ENCODE measurements at places on chromosomes 6 and 20.

- DNase-seq, result no peak
Measured at GRCh38 chr6:11586536-11586935, 49.0 kb downstream of the TMEM170B start.

GRCh38 chr6:50849796-50850180 is 31.1 kb downstream of the TFAP2B start:
- no peak for DNase-seq

- DNase-seq, result no peak
Measured at GRCh38 chr20:37375227-37375626, 29.3 kb downstream of the SRC start.

GRCh38 chr20:57469418-57470211 is 55.3 kb downstream of the CTCFL start:
- no peak for DNase-seq

GRCh38 chr6:41045664-41046063 is 3.4 kb downstream of the TSPO2 start:
- no peak for DNase-seq

DNA sequence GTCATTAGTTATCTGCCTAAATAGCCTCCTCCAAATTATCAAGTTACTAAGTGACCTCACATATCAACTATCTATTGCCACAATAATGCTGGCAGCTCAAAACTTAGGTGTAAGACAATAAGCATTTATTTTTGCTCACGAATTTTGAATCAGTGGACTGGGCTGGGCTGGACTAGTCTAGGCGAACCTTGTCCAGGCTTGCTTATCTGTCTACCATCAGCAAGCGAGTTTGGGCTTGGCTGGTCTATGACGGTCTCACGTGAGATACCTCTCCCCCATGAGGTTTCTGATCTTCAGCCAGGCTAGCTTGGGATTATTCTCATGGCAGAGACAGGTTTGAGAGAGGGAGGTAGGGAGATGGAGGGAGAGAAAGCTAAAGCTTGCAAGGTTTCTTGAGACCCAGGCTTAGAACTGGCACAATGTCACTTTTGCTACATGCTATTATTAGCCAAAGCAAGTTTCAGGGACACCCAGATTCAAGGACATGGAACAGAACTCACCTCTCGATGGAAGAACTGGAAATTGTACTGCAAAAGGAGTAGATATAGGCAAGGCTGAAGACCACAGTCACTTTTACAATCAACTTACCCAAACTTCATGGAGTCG is 80.9 kb downstream of the WASF1 start:
- no peak for DNase-seq

- DNase-seq, result no peak
Measured at GRCh38 chr20:12211361-12211760, 293.7 kb downstream of the BTBD3 start.

- DNase-seq, result no peak
Measured at GRCh38 chr6:32807020-32807580, 9.7 kb downstream of the HLA-DOB start.

GRCh38 chr6:56501993-56502392 is 140.7 kb downstream of the DST start:
- DNase-seq, result no peak

DNA sequence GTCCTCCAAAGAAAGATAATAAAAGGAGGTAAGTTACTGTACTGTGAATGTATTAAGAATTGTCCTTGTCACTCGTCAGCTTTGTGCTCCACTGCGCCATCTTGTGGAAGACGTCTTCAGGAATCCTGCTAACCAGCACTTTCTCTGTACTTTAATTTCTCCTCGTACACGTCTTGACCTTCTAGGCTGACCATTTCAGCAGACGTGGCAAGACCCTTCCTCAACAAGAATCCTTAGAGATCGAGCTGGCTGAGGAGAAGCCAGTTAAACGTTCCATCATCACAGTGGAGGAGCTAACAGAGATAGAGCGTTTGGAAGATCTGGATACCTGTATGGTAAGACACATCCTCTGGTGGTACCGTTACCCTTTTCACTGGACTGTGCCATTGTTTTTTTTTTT is 95.5 kb upstream of the SCGN start:
- DNase-seq, result peak; percentile 70

DNA sequence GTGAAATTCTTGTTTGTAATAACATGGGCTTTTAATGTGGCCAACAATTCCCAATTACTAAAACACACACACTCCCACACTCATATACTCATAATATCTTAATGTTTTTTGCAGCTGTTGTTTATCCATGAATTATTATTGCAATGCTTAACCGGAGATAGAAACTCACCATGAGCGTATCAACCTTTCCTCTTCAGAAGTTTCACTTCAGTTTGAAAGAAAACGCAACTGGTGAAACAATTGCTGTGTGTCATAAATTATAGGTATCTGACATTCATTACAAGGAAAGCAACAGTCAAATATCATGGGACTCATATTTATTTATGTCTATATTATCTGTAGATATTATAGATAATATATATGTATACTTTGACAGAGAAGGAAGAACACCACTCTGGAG is 104.1 kb downstream of the HDGFL1 start:
- DNase-seq, result no peak

- no peak for DNase-seq
Measured at GRCh38 chr20:2086177-2086979, 15.2 kb upstream of the STK35 start.

GRCh38 chr6:35084511-35085203 is 56.5 kb downstream of the TCP11 start:
- DNase-seq, result no peak

DNA sequence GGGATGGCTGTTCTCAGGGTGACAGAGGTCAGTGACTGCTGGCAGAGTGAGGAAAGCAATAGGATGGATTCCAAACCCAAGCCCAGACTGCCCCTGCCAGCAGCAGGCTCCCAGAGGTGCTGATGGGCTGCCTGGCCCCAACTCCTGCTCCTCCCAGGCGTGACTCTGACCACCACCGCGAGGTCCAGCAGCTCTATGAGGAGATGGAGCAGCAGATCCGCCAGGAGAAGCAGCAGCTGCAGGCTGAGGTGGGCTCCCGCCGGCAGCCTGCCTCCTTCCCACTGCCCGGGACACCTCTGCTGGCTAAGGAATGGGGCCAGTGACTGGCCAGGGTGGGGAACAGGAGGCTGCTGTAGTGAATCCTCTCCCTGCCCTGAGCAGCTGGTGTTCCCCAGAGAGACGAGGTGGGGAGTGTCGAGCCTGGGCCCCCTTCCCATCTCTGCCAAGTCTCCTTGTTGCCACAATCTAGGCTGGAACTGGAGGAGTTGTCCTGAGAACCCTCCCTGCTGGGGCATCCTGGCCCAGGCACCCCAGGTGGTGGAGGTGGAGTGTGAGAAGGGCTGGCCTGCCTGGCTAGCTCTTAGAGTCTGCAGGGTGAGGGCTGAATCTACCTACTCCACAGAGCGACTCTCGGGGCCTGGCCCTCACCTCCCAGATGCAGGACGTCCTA is 20.4 kb downstream of the RAB44 start:
- no peak for DNase-seq

GRCh38 chr6:107655245-107655644 is 165.3 kb downstream of the SOBP start:
- DNase-seq, result no peak

GRCh38 chr6:119215885-119216590 is 133.5 kb downstream of the MAN1A1 start:
- no peak for DNase-seq

DNA sequence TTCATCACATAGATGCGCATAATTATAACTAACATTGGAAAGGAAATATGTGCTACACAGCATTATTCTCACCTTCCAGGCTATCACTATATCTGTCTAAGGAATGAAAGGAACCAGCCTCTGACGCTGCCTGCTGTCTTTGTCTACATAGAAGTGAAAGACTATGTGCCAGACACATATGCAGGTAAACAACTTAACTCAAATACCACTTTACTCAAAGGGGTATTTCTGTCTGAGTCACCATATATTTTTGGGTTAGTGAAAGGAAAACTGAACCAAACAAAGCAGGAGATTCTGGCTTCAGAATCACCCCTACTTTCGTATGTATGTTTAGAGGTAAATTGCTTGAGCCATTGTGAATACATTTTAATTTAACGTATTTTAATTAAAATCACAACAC is 328.6 kb upstream of the PLCB4 start:
- no peak for DNase-seq

DNA sequence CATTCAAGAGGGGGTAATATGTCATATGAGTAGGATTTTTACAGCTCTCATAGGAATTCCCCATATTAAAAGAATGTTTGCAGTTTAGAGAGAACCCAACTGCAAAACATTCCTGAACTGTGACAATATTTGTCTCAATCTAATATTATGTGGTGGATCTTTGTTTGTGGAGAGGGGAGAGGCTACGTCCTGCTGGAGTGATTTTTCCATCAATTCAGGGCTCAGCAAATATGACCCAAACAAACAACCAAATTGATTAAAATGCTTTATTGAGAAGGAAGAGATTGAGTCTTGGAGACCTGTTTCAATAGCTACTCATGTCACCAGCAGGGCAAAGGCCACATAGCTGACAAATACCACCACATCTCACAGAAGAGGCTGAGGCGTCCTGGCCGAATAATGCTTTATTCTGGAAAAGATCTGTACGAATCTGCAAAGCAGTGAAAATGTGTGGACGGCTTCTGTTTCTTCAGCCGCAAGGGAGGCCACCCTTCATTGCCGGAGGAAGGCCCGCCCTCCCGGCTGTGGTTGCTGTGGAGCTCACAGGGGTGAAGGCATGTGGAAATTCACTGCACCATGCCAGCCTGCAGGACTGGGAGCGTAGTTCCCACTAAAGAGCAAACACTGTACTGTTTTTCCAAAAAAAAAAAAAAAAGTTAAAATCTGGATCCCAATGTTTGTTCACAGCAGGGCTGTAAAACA is 89.7 kb upstream of the QKI start:
- DNase-seq, result no peak

- DNase-seq, result peak; percentile 60
Measured at GRCh38 chr20:62668441-62669027, 26.2 kb downstream of the SLCO4A1 start.

DNA sequence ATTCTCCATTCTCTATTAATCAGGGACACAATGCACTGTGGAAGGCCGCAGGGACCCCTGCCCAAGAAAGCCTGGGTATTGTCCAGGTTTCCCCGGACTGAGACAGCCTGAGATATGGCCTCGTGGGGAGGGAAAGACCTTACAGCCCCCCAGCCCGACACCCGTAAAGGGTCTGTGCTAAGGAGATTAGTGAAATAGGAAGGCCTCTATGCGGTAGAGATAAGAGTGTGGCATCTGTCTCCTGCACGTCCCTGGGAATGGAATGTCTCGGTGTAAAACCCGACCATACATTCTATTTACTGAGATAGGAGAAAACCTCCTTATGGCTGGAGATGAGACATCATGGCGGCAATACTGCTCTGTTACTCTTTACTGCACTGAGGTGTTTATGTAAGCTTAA is 15.7 kb upstream of the EIF2S2 start:
- DNase-seq, result no peak

- DNase-seq, result no peak
Measured at GRCh38 chr6:73566954-73567591, 46.2 kb upstream of the EEF1A1 start.

DNA sequence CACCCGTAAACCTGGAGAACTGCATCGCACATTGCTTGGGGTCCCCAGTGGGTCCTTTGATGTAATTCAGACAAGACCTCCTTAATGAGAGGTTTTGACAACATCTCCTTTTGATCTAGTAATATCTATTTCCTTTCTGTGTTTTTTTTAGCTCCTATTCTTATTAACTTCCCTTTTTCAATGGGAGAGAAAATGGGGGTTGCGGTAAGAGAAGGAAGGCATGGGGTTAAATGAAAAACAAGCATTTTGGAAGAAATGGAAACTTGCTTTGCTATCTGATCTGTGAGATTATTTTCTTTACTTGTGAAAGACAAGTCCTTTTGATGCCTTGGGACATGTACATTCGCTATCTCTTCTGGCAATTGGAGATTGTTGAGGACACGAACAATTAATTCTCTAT is 418.6 kb upstream of the MAN1A1 start:
- DNase-seq, result no peak

DNA sequence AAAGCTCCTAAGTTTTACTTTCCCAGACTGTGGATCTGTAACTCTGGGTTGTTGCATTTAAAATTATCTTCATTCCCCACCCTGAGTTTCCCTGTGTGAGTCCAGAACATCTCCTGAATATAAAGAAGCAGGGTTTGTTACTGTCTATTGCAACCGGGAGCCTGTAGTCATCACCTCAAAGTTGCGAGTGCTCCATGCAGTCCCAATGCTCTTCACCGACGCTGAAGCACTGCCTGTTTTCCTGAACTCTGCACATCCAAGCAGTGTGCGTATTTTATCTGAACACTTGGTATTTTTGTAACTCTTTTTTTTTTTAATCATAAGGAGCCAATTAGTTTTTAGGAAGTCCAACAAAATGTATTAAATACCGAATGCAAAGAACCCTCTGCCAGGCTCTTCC is 907 bp upstream of the HLA-B start:
- no peak for DNase-seq

- DNase-seq, result peak; percentile 38
Measured at GRCh38 chr6:36546308-36546919, 865 bp downstream of the STK38 start.

- no peak for DNase-seq
Measured at GRCh38 chr20:57126481-57127092, 139.9 kb downstream of the BMP7 start.

DNA sequence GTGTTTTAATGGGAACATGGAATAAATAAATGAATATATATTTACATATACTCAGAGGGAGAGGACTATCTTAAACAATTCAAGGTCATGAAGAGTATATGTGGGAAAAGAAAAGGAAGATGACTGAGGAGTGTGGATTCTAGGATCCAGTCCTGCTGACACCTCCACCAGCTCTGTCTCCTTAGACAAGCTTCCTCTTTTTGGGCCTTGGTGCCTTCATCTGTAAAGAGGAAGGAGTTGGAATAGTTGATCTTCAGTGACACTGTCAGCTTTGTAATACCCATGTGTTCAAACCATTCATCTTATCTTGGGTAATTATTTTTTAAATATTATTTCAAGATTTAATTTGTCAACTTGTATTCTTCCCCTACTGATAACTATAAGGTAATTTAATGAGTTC is 338.0 kb downstream of the ADGRB3 start:
- DNase-seq, result no peak

GRCh38 chr6:13049666-13050254 is 278.6 kb downstream of the TBC1D7 start:
- no peak for DNase-seq

GRCh38 chr6:36139431-36139830 is 9.1 kb downstream of the MAPK13 start:
- DNase-seq, result no peak

GRCh38 chr6:98977671-98978292 is 30.0 kb upstream of the FBXL4 start:
- no peak for DNase-seq

GRCh38 chr20:46764068-46764467 is 54.6 kb downstream of the SLC2A10 start:
- no peak for DNase-seq

GRCh38 chr6:41551086-41551700 is 5.0 kb downstream of the FOXP4 start:
- no peak for DNase-seq

- no peak for DNase-seq
Measured at GRCh38 chr6:119446609-119447008, 97.0 kb upstream of the MAN1A1 start.

Data from activated T-cell treated with anti-CD3 and anti-CD28 coated beads, Interleukin-2, amount 50 U/mL, for 1 hour (primary cell).